Cardiac septum (tissue), 1 donor: ENCODE measurements at places on chromosomes 11 and 22.

DNA sequence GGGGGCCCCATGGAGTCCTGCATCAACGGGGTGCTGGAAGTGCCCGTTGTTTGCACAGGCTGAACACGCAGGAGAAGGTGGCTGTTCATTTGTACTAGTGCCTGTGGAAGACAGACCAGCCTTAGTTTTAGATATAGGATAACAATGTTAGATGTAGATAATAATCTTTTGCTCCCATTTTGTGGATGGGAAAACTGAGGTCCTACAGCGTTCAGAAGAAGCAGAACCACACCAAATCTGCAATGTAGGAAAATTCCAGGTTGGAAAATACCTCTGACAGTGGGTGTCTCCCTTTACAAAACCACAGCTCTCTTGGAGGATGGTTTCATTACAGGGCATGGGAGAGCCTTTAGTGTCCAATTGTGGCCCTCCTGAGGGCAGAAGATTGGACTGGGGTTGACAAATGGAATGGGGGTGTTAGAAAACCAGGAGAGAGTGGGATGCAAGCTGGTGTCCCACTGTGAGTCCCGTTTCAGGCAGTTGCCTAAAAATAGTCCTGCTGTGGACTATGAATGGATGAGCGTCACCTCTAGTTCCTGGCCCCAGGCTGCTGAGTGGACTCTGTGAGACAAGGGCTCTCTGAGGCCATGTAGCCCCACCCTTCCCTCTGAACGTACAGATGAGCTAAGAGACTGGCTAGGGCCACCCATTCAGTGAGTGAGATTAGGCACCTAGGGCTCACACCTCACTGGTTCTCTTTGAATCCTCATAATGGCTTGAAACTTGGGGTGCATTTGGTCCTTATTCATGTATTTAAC lies 508.8 kb downstream of the MN1 start:
- no peak for DNase-seq

DNA sequence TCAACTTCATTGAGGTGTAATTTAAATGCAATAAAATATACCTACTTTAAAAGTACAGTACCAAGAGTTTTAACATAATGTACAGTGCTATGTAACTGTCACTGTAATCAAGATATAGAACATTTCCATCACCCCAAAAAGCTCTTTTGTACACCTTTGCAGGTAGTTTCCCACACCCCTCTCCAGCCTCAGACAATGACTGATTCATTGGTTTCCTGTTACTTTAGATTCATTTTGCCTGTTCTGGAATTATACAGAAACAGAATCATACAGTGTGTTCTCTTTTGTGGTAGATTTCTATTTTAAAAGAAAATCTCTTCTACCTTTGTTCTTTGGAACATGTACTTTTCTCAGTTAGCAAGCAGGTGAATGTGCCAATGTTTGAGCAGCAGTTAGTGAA lies 38.2 kb downstream of the SHISA8 start:
- DNase-seq = no peak

- DNase-seq = no peak
Observed at GRCh38 chr11:21631991-21632390, 560.9 kb upstream of the ANO5 start.

DNA sequence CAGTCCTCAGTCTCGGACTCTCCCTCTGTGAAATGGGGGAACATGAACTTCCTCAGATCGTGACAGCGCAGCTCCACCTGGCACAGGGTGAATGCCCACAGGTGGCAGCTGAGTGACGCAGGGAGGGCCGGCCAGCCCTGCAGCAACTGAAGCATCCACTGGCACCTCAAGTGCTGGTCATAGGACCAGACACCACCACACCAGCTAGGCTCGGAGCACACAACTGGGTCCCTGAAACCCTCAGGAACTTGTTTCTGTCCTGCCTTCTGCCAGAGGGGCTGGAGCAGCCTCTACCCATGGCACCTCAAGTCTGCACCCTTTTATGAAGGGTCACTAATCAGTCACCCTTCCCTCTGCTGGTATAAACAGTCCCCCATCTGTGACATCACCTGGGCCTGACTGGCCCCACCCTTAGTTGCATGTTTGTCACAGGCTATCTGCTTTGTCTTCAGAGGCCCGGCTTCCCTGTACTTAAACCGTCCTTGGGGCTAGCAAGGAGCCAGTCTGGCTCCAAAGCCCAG lies 7.4 kb upstream of the CDC42BPG start:
- DNase-seq = no peak

DNA sequence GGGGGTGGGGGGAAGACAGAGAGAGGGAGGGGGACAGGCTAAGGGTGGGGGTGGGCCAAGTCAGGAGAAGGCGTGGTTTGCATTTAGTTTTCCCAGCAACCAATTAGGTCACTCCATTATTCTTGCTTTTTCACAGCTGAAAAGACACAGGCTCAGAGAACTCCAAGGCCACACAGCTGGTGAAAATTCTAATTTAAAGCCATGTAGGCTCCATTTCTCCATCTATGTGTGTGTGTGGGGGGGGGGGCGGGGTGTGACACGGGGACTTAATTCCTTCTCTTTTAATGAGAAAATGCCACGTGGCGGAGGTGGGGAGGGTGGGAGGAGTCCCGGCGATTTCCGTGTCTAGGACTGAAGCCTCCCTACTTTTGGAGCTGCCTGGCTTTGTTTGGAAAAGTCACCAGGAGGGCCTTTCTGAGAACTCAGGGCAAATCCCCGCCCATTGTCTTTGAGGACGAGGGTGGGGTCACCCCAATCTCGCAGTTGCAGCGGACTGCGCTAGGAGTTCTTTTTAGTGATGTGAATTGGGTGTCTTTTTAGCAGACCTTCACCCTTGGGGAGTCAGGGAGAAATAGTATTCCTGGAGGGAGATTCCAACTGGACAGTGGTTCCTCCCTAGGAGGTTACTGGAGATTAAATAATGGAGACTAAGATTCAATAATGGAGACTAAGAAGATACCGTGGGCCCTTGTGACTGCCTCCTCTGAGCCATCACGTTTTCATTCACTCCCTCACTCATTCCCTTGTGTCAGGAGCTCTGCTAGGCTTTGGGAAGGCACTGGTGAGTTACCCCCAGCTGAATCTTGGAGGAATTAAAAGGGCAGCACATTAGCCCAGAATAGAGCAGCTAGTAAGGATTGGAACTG lies 36.4 kb upstream of the PTPRJ start:
- no peak for DNase-seq

GRCh38 chr11:33897761-33898375 lies 6.0 kb upstream of the LMO2 start:
- DNase-seq = no peak

- no peak for DNase-seq
Observed at GRCh38 chr11:120869097-120869496, 154.8 kb upstream of the TBCEL start.

- peak; percentile 66 for DNase-seq
Observed at GRCh38 chr11:134503100-134503499, 91.1 kb upstream of the B3GAT1 start.

GRCh38 chr11:68331338-68331947 lies 19.1 kb downstream of the LRP5 start:
- DNase-seq = no peak

DNA sequence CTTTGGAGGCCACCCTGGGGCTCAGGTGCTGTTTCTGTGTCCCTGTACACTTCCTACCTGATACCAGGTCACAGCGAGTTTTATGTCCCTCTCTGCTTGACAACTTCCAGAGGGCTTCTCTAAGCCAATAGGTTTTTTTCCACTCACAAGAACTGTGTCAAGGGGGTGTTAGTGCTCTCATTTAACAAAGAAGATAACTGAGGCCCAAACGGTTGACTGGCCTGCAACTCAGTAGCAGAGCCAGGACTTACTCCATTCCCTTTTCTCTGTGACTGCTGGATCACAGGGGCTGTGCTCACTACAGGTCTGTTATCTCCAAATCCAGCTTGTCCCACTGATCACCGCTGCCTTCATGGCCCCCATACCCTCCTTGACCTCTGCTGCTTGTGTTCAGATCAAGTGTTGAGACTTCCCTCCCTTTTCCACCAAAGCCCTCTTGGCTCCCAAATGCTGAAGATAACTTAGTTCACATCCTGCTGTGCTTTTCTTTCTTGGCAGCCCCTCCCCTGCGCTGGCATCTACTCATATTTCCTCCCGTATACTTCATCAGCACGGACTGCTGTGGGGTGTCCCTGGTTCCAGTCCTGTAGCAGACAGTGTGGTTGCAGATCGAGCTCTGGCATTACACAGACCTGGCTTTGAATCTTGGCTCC lies 41.3 kb downstream of the POU2F3 start:
- no peak for DNase-seq

GRCh38 chr22:50729391-50730012 lies 8.5 kb upstream of the ACR start:
- DNase-seq = peak; percentile 67

- DNase-seq = no peak
Observed at GRCh38 chr11:91272089-91272488, 952.5 kb upstream of the FAT3 start.

- DNase-seq = no peak
Observed at GRCh38 chr22:23187871-23188700, 7.8 kb downstream of the BCR start.

DNA sequence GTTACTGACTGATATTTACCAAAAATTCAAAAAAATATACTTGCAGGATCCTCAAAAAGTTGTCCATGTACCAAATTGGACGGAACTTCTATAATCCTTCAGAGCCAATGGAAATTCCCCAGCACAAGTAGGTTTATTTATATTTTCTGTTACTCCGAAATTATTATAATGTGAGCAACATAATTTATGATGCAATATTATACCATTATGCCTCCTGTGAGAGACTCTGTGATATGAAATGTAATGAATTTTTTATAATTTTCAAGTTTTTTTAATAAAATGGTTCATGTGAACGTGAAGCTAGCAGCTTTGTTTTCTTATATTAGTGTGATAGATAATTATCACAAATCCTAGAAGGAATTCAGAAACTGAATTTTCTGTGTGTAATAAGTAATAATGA lies 18.2 kb downstream of the PIWIL4 start:
- DNase-seq = no peak

- no peak for DNase-seq
Observed at GRCh38 chr11:68142441-68143309, 21.5 kb upstream of the CHKA start.

- DNase-seq = no peak
Observed at GRCh38 chr11:69295995-69296889, 2.3 kb downstream of the MYEOV start.

DNA sequence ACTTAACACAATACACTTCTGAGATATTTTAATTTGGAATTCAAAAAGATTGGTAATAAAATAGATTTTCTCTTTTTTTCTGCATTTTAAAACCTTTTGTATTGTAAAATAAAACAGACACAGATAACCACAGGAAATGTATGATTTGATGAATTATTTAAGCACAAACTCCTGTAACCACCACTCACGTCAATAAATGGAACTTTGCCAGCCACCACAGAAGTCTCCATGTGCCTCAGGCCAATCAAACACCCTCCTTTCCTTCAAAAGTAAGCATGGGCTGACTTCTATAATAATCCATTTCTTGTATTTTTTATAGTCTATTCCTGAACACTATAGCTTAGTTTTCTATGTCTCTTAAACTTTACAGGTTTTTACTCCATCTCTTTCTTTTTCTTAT lies 721.7 kb downstream of the DLG2 start:
- DNase-seq = no peak

DNA sequence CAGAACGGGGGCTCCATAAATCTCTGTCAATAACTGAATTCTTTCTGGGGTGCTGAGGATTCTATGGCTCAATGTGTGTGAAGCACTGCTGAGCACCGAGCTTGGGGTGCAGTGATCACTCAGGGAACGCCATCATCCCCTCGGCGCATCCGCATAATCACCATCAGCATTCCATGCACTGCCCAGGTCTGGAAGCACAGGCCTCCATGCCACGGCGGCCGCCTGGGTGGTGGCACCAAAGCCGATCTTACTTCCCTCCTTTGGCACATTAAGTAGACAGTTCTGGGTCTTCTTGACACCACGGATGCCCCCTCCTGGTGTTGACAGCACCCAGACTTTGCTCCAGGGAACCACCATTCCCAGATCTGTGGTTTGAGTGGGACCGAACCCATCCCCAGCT lies 15.6 kb downstream of the LTO1 start:
- DNase-seq = peak; percentile 33

- DNase-seq = no peak
Observed at GRCh38 chr11:62853279-62853965, 14.0 kb upstream of the WDR74 start.

DNA sequence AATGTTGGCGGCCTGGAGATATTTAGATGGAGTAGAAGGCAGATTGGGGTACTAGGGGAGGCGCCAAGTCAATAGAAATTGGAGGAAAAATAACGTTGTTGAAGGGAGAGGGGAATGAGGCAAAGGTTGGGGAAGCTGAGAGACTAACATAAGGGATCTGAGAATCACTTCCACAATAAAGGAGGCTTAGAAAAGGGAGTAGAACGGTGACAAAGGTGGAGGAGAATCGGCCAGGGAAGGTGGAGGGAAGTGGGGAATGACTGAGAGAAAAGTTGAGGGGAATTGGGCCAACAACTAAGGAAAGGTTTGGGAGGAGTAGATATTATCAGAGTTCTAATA lies 510 bp downstream of the PPME1 start:
- DNase-seq = no peak

GRCh38 chr11:46048198-46048597 lies 73.1 kb downstream of the PHF21A start:
- DNase-seq = no peak

- DNase-seq = peak; percentile 86
Observed at GRCh38 chr11:61917334-61918109, at the start of gene RAB3IL1. Gene RAB3IL1, minus strand, starts transcription at chr11:61917566. Its CDS starts 199 bp downstream, at chr11:61917367.

DNA sequence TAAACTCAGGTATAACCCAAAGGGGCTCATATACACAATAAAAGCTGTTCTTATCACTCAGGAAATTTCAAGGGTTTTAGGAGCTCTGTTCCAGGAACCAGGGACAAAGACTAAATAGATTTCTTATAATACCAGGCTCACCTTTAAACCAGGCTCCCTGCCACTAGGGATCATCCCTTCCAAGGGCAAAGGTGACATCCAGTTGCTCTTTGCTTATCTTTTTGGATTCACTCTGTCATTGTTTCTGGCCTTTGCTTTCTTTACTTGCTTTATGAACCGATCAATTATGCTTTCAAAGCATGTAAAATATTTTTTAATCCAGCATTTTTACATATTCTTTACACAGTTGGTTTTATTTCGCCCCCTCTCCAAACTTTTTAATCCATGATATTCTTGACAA lies 321.7 kb upstream of the SYN3 start:
- no peak for DNase-seq

GRCh38 chr11:46604796-46605195 lies 11.0 kb upstream of the AMBRA1 start:
- no peak for DNase-seq

DNA sequence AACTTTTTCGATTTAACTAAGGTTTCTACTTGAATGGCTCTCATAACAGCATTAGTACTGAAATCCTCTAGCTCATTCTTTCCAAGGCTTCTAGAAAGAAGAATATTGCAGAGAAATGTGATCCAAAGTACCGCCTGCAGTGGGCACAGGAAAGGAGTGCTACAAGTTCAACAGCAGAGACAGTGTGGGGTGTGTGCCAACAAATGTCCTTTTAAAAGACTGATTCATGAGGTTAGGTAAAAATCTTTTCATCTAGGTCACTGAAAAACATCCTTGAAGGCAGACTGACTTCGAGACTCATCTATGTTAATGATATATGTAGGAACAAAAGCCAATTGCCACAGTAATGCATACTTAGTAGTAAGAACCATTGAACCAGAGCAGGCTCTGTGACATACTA lies 349.1 kb upstream of the PITPNB start:
- DNase-seq = no peak
